ENCODE measurements at places on chromosomes 12 and 14.
A peak's percentile ranks its signal among the peaks of the same experiment; 100 is the strongest.

DNA sequence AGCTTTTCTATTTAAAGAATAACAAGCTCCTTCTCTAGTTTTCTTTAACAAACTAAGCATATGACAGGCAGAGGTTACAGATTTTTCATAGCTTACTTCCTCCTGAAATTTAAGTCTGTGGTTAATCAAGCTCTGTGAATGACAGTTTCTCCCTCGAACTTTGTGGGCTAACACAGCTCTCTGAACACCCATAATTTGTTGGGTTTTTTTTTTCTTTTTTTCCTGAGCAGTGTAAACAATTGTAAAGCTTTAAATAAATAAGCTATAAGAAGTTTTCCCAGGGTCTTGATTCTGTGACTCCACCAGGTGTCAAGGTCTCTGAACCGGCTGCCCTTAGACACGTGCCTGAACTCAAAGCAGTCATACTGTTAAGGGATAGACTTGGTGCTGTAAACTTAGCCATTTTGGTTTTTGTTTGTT is 128.1 kb upstream of the AMIGO2 start:
- DNase-seq = no peak

- DNase-seq = no peak
These were observed at the start of gene ESR2 for GRCh38 chr14:64293976-64294671. TSS of gene ESR2 (minus strand) at chr14:64294371. CDS start at chr14:64282985, 11,386 bp downstream.

- DNase-seq = no peak
These were observed 2.7 kb upstream of the KLC1 start for GRCh38 chr14:103626146-103626850.

GRCh38 chr12:13273850-13274249 is 77.3 kb downstream of the EMP1 start:
- no peak for DNase-seq

- no peak for DNase-seq
These were observed 359.0 kb downstream of the BTG1 start for GRCh38 chr12:91786499-91787272.

GRCh38 chr14:70731447-70732239 is 77.7 kb downstream of the MAP3K9 start:
- peak; percentile 9 for DNase-seq

DNA sequence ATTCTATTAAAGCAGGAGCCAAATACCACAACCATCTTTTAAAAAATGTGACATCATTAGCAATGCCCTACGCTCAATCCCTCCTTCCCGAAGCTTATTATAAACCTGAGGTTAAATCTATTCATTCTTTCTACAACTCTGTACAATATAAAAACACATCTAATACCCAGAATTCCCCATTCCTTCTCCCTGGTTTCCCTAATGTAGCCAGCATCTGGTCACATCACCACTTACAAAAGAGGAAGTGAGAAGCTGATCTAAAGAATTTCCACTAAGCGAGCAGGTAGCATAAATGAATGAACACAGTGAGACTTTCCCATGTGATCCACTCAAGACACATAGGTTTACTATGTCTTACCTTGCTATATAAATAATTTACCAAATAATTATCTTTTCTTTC is 90.4 kb downstream of the LRP6 start:
- no peak for DNase-seq

DNA sequence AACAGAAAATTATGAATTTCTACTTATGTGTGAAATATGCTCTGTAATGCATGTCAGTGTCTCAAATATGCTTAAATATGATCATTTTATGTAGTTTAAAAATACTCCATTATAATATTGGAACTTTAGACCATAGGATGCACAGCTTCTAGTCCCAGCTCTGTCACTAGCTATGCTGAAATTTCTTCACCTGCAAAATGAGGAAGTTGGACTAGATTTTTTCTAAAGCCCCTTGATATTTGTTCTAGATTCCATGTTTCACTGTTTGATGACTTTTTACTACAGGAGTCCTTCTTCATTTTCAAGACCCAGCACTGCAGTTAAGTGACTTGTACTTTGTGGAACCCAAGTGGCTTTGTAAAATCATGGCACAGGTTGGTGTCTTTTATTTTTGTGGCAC is 90.1 kb downstream of the LRRK2 start:
- no peak for DNase-seq

GRCh38 chr14:90154110-90154509 is 92.3 kb downstream of the KCNK13 start:
- DNase-seq = no peak

DNA sequence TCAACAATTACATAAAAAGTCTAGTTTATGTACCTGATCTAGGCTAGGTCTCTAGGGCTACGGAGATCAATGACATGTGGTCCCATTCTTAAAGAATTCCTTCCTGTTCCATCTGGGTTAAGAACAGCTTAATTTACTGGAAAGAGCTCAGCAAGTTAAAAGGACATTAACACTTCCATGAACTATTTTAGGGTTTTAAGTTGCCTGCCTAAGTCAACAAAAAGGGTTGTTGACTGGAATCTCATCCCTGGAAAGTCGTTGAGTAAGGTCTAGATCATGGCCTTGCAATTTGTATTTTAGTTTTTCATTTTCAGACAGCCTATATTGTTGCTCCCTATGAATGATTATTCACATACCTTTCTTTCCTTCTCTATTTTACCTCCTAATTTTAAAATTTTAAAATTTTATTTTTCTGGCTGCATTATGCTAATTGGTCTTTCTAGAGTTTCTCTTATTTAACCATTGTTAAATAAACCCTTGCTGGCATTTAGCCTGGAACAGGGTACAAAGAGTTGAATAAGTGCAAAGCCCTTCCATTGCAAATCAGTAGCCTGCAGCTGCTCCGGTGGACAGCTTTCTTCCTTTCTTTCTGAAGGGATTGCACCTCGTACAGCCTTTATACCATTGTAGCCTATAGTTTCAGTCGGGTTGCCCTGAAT is 66.3 kb downstream of the VRK1 start:
- DNase-seq = no peak

GRCh38 chr12:30764251-30764650 is 9.5 kb upstream of the CAPRIN2 start:
- DNase-seq = no peak

GRCh38 chr14:69910871-69911270 is 31.7 kb downstream of the SMOC1 start:
- DNase-seq = no peak

Data from T1000 (cell line).